Mesenteric fat pad (tissue), 1 donor: ENCODE measurements at places on chromosomes 5 and 9. TPM values are rescaled to one million over a fixed set of nuclear protein-coding genes. Genes with fewer than 3 reads are reported as not detected.

The PCDHGB2 gene
- 3.1 TPM for total RNA-seq

The PLPP7 gene
- 13.9 TPM for total RNA-seq

DNA sequence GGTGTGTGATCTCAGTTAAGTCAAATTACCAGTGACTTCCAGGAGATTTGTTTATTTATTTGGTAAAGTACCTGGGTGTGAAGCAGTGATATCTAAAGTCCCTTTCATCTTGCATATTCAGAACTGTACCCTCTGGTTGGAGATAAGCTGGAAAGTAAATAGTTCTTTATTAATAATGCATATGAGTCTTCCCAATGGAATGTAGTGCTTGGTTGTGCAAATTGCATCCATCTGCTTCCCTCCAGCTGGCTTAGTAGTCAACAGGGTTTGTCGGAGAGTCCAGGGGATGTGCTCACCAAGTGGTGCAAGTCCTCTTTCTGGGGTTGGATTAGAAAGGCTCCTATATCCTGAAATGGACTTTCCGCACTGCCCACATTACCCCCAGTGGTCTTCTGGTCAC, 42.0 kb downstream of the TRPM3 start:
- no peak for DNase-seq

The SV2C gene
- total RNA-seq: not detected

The C5orf15 gene
- total RNA-seq: 29.7 TPM

DNA sequence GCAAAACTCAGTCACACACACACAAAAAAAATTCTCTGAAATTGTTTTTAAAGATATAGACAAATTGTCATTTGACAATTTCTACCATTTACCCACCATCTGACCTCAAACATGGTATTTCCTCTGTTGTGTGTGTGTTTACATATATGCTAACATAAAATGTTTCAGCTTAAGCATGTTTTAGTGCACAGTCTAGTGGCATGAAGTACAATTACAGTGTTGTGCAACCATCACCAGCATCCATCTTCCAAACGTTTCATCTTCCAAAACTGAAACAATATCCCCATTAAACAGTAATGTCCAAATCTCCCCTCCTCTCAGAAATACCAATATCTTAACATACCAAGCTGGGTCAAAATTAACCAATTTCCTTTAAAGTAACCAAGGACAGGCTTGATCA, 65.2 kb downstream of the MYO10 start:
- no peak for DNase-seq
